Right lobe of liver (tissue), 6 donors: ENCODE measurements at places on chromosomes 6 and 20. TPM values are rescaled to one million over a fixed set of nuclear protein-coding genes. Genes with fewer than 3 reads are reported as not detected.

GRCh38 chr6:89940225-89941027, 46.2 kb downstream of the GJA10 start:
- DNase-seq, result peak; percentile 47

The AIF1 gene
- 6.7 TPM for total RNA-seq

The MAFB gene
- total RNA-seq, result 17.1 TPM

DNA sequence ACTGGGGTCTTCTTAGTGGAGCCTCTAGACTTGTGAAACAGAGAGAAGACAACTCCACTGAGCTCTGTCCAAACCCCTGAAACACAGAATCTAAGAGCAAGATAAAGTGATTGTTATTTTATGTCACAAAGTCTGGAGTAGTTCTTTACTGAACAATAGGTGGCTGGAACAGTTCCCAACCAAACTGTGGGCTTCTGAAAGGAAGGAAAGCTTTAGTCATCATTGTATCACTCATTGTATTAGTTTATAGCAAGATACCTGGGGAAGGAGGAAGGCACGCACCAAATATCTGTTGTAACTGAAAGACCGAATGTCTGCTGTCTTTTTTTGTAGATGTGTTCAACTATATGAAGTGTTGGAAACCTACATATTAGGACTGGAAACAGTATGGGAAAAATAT, 284.9 kb upstream of the TBX18 start:
- DNase-seq, result no peak

- DNase-seq, result no peak
These were observed 564.3 kb upstream of the MARCKS start for GRCh38 chr6:113292646-113293422.

- no peak for DNase-seq
These were observed 18.8 kb downstream of the ZFAND3 start for GRCh38 chr6:37838219-37838921.

GRCh38 chr20:9574181-9574580, 59.8 kb downstream of the LAMP5 start:
- DNase-seq, result no peak

- DNase-seq, result no peak
These were observed 9.4 kb upstream of the RBBP8NL start for GRCh38 chr20:62436692-62437091.

The TINAG gene
- total RNA-seq, result not detected

DNA sequence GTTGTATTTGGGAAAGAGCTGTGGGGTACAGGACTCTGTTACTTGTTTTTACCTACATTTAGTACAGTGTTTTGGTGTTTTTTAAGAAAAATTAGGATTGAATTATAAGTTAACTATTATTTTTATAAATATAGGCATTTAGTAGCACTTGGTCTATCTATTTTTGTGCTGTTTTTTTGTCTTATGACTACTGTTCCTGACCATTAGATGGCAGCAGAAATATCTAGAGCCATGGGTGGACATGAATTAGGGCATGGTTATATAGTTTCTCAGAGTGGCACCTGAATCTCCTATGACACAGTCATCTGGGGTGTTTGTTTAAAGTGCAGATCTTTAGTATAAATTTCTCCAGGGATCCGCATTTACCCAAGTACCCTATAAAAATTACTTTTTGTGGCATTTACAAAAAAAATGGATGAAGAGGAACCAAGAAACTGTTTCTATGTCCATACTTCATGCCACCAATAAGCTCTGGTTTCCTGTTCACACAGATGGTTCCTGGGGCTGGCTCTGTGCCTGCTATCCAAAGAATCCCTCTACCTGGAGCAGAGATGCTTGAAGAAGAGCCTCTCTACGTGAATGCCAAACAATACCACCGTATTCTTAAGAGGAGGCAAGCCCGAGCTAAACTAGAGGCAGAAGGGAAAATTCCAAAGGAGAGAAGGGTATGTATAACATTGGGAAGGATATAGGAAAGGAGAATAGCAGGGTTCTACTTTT, 19.8 kb downstream of the NFYA start:
- DNase-seq, result no peak

The PSORS1C2 gene
- not detected for total RNA-seq

- DNase-seq, result peak; percentile 74
These were observed 117.8 kb upstream of the SPACA1 start for GRCh38 chr6:87929843-87930288.

DNA sequence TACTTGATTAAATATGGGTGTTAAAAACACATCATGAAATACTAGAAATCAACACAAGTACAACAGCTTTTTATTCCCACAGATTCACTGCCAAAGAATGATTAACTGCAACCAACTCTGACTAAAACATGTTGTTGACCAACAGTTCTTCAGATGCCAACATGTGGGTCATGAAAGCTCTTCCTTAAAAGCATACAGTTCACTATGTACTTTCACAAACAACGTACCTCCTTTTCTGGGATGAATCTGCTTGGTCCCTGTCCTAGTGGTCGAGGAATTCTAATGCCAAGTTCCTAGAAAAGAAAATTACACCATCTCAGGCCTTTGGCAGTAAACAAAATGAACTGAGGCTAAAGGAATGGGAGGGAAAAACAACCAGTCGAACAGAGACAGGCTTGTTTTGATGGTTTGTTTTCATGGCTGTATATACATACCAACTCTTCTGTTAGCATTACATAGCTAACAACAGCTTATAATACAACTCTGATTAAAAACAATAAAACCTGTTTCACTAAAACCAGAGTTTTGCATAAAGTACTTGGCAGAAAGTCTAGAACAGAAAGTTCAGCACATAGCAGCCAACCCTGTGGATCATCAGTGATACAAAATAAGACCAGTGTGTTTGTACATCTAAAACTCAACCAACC, 92.5 kb downstream of the SESN1 start:
- no peak for DNase-seq

DNA sequence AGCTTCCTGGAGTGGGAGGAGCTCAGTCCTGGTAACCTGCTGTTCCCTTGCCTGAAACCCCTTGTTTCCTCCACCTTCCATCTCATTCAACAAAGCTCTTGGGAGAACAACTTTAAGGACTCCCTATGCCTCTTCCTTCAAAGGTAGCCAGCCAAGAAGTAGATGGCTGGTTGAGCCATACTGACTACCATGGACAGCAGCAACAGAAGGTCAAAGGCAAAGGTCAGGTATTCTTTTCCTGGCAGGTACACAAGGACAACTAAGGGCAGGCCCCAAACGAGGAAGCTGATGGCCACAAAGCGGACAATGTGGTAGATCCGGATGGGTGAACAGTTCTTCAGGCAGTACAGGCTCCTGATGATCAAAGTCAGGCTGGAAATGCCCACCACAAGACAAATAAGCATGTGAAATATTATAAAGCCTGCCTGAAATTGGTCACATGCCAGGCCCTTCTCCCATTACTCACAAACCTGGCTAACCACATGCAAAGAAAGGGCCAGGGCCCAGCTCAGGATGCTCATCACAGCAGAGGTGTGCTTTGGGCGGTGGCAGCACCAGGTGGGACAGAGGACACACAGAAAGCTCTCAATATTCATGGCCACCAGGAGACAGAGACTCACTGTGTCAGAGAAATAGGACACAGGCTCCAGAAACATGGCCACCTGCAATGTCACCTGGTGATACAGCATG, 21.7 kb downstream of the UBD start:
- no peak for DNase-seq
